ENCODE measurements at places on chromosomes 5 and 9. TPM values are rescaled to one million over a fixed set of nuclear protein-coding genes. Genes with fewer than 3 reads are reported as not detected.

DNA sequence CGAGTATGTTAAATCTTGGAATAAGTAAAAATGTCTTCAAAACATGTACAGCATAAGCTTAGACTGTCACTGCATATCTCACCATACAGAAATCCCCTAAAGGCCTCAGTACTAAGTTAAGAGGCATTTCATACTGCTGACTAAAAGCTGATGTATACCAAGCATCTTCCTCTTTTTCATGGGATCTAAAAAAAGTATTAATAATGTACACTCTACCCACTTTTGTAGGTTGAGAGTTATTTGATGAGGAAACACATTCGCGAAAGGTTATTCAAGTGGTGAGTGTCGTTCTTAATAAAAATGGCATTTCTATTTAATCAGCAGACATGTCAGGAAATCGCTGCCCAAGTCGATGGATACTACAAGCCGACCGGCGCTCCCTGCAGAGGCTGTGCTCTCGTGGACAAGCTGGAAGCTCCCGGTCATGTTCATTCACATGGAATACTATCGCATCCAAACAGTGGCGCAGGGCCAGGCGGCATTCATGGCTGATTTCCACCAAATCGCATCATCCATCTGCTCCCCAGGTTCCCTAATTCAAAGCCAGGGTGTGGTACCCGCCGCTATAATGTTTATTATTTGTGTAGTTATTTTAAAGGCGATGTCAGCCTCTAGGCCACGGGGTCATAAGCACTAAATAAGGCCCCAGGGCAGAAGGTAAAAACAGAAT, 724 bp downstream of the SGTB start:
- peak; percentile 56 for DNase-seq

The FCN2 gene
- not detected for total RNA-seq

The RAB3C gene
- total RNA-seq: not detected

The AQP3 gene
- 0.89 TPM for total RNA-seq

All from MCF 10A (cell line).